ENCODE measurements at places on chromosomes 12 and 14.

GRCh38 chr14:97692084-97692483 lies 894.9 kb downstream of the VRK1 start:
- no peak for DNase-seq

GRCh38 chr12:116420227-116420880 lies 138.8 kb upstream of the MAP1LC3B2 start:
- no peak for DNase-seq

GRCh38 chr12:45918818-45919217 lies 71.6 kb downstream of the SCAF11 start:
- DNase-seq, result no peak

GRCh38 chr12:26939192-26939832 lies 1.0 kb downstream of the FGFR1OP2 start:
- DNase-seq, result peak; percentile 40

- no peak for DNase-seq
Observed at GRCh38 chr12:121490401-121491281, 90.2 kb downstream of the KDM2B start.

- DNase-seq, result no peak
Observed at GRCh38 chr14:30296931-30297405, 262.0 kb upstream of the G2E3 start.

GRCh38 chr14:60943637-60944032 lies 37.2 kb downstream of the TRMT5 start:
- no peak for DNase-seq
